Right hindlimb (tissue), 1 donor: ENCODE measurements at places on chromosomes 5 and 9.

DNA sequence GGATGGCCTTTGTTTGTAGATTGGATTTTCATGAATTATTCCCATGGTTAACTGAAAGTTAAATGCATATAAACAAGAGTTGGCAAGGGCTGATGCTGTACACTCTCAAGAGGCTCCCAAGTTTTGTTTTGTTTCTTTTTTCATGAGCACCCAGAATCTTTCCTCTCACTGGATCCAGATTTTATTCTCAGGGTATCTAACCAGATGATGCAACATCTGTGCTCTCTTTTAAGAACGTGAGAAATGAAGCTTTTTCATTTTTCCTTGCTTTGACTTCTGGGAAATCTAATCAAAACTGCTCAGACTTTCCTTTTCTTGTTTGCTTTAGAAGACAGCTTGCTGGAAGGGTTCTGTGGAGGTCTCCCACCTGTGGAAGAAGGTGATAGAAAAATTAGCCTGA lies 142.7 kb upstream of the SLC12A2 start:
- no peak for DNase-seq

GRCh38 chr5:180006141-180006540 lies 65.4 kb downstream of the RNF130 start:
- DNase-seq, result no peak

DNA sequence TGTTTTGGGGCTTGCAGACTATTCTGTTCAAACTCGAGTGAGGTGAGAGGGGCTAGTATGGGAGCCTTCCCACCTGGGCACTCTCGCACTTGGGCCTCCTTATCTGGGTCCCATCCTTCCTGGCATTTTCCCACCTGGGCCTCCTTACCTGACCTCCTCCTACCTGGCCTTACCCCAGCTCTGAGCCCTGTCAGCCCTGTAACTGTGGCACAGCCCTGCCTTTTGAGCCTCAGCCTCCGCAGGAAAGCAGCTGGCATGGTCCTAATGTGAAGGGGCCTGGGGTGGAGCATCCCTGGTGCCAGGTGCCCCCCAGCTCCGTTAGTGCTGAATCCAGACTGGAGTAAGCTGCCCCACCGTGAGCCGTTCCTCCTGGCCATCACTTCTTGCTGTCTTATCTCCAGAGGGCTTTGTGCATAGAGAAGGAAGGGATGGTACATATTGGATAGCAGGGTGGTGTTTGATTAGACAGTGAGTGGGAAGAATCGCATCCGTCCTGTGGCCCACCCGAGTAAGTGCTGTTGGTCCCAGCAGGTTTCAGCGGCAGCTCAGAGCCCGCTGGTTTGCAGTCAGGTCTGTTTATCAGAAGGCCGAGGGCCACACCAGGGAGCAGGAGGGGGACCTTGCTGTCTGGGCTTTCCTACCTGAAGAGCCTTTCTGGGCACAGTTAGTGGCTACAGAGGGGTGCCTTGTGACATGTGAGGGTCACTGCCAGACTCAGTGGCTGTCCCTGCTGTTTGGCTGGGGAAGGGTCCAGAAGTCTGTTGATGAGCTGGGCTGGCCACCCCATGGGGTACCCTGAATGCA lies 76.5 kb downstream of the WNK2 start:
- DNase-seq, result no peak

DNA sequence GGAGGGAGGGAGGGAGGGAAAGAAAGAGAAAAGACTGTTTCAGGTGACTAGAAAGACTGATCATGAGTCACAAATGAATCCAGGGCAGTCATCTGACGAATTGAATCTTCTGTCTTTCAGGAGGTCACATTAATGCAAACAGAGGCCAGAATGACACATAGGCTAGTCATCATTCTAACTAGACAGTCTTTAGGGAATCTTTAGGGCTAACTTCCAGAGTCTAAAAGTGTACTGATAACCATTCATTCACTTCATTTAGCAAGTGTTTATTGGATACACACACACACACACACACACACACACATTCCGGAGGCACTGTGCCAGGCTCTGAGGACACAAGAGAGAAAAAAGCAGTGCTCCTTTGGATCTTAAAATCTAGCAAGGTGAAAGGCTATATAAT lies 156.7 kb downstream of the EBF1 start:
- DNase-seq, result no peak

GRCh38 chr5:133993185-133993936 lies 11.4 kb downstream of the VDAC1 start:
- DNase-seq, result no peak
